ENCODE measurements at places on chromosomes 12 and 14. TPM values are rescaled to one million over a fixed set of nuclear protein-coding genes. Genes with fewer than 3 reads are reported as not detected.
A peak's percentile ranks its signal among the peaks of the same experiment; 100 is the strongest.

HCAR1 gene
- 6.8 TPM for total RNA-seq

DNA sequence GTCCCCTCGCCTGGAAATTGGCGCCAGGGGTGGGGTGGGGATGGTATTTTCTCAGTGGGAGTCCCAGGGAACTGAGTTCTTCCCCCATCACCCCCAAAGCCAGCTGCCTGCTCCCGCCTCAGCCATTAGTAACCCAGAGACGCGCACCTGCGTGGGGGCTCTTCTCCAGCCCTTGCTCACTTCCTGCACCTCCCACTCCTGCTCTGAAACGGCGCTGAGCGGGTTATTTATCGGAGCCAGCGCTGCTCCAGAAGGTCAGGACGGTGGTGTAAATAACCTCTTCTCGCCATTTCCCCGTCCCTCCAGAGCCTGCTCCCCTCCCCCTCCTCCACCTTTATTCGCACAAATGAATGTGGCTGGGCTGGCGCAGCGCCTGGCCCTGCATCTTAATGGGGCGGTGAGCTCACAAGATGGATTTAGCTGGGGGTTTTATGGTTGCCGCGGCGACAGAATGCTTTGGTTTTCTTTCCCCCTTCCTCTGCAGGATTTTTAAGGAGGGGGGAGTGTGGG lies 12.2 kb downstream of the GPR84 start:
- peaks cover 51% of the 10 kb centered on the region for H3K36me3 ChIP-seq
- peaks cover 32% of the 10 kb centered on the region for H3K4me1 ChIP-seq
- peak overlapping the region; percentile 72 for H3K27ac ChIP-seq

GRCh38 chr12:47832263-47832933 lies 12.7 kb upstream of the HDAC7 start:
- peaks cover 6% of the 10 kb centered on the region for H3K36me3 ChIP-seq
- H3K4me3 ChIP-seq, result peak overlapping the region; percentile 79
- peak overlapping the region; percentile 99 for H3K27ac ChIP-seq
- peak; percentile 80 for DNase-seq
- no peaks in the 10 kb centered on the region for H3K27me3 ChIP-seq

SCYL2 gene
- total RNA-seq, result 34.8 TPM

GRCh38 chr12:101040936-101041335 lies 169.1 kb downstream of the SLC5A8 start:
- H3K27me3 ChIP-seq, result no peaks in the 10 kb centered on the region
- no peaks in the 10 kb centered on the region for H3K36me3 ChIP-seq

ADCK1 gene
- 4.9 TPM for total RNA-seq

DNA sequence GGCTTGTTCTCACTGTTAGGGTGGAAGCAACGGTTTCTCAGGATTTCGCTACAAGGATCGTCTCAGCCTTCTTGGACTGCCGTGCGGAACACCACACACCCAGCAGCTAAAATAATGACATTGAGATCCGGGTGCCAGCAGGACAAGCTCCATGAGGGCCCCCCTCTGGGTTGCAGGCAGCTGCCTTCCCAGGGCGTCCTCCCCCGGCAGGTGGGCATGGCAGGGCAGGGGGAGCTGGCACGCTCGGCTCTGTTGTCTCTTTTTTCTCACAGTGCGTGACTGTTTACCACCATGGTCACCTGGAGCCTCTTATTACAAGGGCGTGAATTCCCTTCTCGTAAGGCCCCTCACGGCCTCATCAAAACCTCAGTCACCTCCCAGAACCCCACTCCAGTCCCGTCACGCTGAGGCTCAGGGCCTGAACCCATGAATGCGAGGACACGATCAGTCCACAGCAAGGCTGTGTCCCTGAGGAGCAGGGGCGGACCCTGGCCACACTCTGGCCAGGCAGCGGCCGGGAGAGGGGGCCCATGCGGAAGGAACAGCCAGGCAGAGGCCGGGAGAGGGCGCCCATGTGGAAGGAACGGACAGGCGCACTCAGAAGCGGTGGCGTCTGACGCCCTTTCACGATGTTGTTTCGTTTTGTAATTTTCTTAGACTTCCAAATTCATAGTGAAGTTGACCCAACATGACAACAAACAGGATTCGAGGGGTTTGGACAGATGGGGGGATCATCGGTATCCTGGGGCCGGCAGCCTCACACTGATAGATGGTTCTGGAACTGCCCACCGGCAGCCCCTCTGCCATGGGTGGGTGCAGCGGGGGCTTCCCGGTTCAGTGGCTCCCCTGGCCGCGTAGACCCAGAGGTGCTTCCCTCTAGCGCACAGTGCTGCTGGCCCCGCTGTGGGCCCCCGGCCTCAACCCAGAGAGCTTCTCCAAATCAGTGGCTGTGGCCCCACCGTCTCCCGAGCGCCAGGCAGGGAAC lies 10.0 kb downstream of the LRCOL1 start:
- DNase-seq, result peak; percentile 78
- peaks cover 51% of the 10 kb centered on the region for H3K27me3 ChIP-seq
- no peaks in the 10 kb centered on the region for H3K36me3 ChIP-seq
- H3K27ac ChIP-seq, result no peak overlapping the region
- H3K4me3 ChIP-seq, result peak overlapping the region; percentile 79
- H3K4me1 ChIP-seq, result peaks cover 14% of the 10 kb centered on the region

GRCh38 chr14:71711619-71712018 lies 220.6 kb upstream of the RGS6 start:
- H3K27ac ChIP-seq, result peak overlapping the region; percentile 75
- H3K36me3 ChIP-seq, result peaks cover 55% of the 10 kb centered on the region
- no peak overlapping the region for H3K4me3 ChIP-seq
- H3K27me3 ChIP-seq, result no peaks in the 10 kb centered on the region

DNA sequence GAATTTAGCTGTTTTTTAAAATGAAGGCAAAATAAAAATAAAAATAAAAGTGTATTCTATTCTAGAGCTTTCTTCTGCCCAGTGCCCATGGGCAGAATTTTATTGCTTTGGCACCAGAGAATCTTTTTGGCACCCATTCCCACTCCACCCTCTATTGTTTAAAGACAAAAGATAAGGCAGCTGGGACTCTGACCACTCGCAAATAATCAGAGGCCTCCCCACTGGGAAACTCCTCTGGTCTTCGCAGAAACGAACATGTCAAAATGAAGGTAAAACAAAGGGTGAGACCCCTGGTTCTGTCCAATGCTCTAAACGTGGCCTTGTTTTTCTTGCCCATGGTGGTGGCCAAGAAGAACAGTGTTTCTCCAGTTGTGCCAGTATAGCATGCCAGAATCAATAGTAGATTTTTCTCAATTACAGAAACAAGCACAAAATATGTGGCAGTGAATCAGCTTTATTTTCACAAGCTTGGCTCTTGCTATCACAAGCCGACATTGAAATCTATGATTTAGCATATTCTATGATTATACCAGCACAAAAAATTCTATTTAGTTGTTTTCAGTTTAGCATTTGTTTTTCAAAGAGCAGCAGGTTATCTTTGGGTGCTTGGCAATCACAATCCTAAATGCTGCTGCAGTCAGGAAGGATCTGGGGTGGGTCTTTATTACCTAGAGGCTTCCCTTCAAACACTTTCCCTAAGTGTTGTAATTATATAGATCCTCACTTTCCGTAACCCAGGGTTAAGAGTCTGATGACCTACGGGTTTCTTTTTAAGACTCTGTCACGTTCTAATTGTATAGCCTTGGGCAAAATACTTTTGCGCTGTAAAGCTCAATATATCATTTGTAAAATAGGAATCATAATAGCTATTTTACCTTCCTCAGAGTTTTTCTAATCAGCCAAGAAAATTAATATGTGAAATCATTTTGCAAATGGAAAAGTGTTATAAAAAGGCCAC lies 50.5 kb downstream of the KITLG start:
- no peak for DNase-seq
- no peaks in the 10 kb centered on the region for H3K27me3 ChIP-seq
- H3K27ac ChIP-seq, result no peak overlapping the region
- no peaks in the 10 kb centered on the region for H3K4me1 ChIP-seq

TAS2R8 gene
- not detected for total RNA-seq

ANKS1B gene
- 1.3 TPM for total RNA-seq

DNA sequence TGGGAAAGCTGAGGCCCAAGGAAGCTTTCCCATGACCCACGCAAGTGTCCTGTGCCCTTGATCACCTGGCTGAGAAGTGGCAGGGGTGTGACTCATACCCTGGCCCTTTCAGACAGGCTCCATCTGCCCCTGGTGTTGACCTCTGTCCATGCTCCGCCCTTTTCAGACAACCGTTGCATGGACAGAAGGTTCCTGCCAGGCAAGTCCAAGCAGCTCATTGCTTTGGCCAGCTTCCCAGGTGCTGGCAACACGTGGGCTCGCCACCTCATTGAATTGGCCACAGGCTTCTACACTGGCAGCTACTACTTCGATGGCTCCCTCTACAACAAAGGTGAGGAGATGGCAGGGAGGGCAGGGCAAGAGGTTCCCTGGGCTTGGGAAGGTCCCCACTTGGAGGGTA lies 103.5 kb downstream of the WSCD2 start:
- no peak for DNase-seq
- no peak overlapping the region for H3K27ac ChIP-seq
- no peaks in the 10 kb centered on the region for H3K36me3 ChIP-seq
- no peak overlapping the region for H3K4me3 ChIP-seq
- peaks cover 2% of the 10 kb centered on the region for H3K27me3 ChIP-seq
- no peaks in the 10 kb centered on the region for H3K4me1 ChIP-seq

GRCh38 chr12:59491877-59492276 lies 104.0 kb upstream of the SLC16A7 start:
- H3K36me3 ChIP-seq, result no peaks in the 10 kb centered on the region
- H3K4me1 ChIP-seq, result no peaks in the 10 kb centered on the region
- no peak overlapping the region for H3K4me3 ChIP-seq
- no peak for DNase-seq
- H3K27ac ChIP-seq, result no peak overlapping the region
- H3K27me3 ChIP-seq, result no peaks in the 10 kb centered on the region

DNA sequence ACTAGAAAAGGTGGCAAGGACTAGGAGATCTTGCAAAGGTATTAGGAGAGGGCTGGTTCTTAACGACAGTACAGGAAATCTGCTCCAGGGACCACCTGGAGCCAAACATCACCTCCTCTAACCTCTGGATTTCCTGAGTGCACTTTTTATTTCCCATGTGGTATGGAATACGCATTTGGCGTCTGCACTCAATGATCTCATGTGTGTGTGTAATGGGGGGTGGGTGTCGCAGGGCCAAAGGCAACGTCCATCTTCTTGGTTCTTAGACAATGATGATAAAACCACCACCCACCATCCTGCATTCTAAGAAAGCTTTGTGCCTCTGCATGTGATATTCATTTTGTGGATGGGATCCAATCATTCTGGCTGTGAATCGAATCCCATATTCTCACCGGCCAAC lies 68.8 kb downstream of the CLMN start:
- H3K4me1 ChIP-seq, result no peaks in the 10 kb centered on the region
- no peak overlapping the region for H3K4me3 ChIP-seq
- DNase-seq, result no peak
- no peaks in the 10 kb centered on the region for H3K36me3 ChIP-seq
- no peak overlapping the region for H3K27ac ChIP-seq

AVPR1A gene
- total RNA-seq, result not detected

DNA sequence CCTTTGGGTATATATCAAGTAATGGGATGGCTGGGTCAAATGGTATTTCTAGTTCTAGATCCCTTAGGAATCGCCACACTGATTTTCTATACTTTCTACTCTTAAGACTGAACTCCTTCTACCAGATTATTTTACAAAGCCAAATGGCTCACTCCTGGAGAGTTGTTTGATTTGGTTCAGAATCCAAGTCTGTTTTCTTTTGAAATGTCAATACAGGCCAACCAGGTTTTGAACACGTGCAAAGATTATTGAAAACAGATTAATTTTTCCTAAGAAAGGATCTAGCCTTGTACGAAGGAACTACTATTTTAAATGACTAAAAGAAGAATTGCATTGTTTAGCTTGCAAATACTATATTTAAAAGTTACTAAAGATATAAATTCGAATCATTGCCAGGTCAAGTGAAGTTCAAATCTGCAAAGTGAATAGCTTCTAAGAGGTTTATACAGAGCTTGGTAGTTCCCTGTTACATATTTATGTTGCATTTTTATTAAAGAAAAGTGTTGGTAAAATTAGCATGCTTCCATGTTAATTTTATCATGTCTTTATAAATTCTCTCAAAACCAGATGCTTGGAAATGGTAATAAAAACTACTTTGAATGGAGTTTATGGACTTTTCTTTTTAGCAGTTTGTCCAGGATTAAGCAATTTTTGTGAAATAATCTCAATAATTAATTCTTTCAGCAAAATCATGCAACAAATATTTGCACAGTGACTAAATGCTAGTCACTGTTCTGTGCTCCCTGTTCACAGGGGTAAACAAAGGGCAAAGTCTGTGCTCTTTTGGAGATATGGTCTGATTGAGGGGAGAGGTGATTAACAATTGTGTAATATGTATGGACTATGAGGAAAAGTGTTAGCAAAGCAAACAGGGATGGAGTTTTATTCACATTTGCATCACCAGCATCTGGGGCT lies 38.9 kb downstream of the GPR65 start:
- no peak for DNase-seq
- H3K27ac ChIP-seq, result no peak overlapping the region
- peaks cover 3% of the 10 kb centered on the region for H3K36me3 ChIP-seq
- H3K4me1 ChIP-seq, result peaks cover 3% of the 10 kb centered on the region
- no peaks in the 10 kb centered on the region for H3K27me3 ChIP-seq
- no peak overlapping the region for H3K4me3 ChIP-seq

GRCh38 chr12:21941506-21942376 lies 515 bp upstream of the ABCC9 start:
- peaks cover 49% of the 10 kb centered on the region for H3K27me3 ChIP-seq
- peak overlapping the region; percentile 61 for H3K4me3 ChIP-seq
- peaks cover 9% of the 10 kb centered on the region for H3K4me1 ChIP-seq
- H3K27ac ChIP-seq, result peak overlapping the region; percentile 36

DNA sequence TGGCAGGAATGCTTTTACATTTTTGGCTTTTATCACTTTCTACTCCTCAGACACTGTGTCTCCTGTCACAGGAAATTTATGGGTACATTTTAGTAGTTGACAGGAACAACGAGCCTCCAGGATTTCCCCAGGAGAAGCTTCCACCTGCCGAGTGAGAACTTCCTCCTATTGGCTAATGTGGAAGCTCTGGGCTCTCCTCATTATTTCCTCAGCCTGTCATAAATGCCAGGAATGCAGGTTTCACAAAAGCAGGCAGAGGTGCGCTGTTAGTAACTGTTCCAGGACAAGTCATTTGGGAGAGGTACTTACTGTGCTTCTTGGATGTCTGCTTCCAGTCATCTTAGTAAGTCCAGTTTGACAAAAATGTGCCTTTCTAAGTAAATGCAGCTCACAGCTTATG lies 19.1 kb upstream of the DCP1B start:
- H3K27ac ChIP-seq, result no peak overlapping the region
- H3K36me3 ChIP-seq, result no peaks in the 10 kb centered on the region
- H3K27me3 ChIP-seq, result peaks cover 26% of the 10 kb centered on the region
- no peak for DNase-seq
- no peak overlapping the region for H3K4me3 ChIP-seq

- no peaks in the 10 kb centered on the region for H3K36me3 ChIP-seq
- no peak overlapping the region for H3K27ac ChIP-seq
- peaks cover 2% of the 10 kb centered on the region for H3K4me1 ChIP-seq
- no peak for DNase-seq
- no peaks in the 10 kb centered on the region for H3K27me3 ChIP-seq
Measured at GRCh38 chr12:31003861-31004640, 69.6 kb upstream of the DDX11 start.

- peaks cover 12% of the 10 kb centered on the region for H3K27me3 ChIP-seq
- no peak overlapping the region for H3K27ac ChIP-seq
- no peaks in the 10 kb centered on the region for H3K4me1 ChIP-seq
- H3K4me3 ChIP-seq, result no peak overlapping the region
- H3K36me3 ChIP-seq, result no peaks in the 10 kb centered on the region
Measured at GRCh38 chr12:5015711-5016492, 27.8 kb upstream of the KCNA5 start.

SERPINA6 gene
- not detected for total RNA-seq
